ENCODE measurements at places on chromosomes 1 and 21.

DNA sequence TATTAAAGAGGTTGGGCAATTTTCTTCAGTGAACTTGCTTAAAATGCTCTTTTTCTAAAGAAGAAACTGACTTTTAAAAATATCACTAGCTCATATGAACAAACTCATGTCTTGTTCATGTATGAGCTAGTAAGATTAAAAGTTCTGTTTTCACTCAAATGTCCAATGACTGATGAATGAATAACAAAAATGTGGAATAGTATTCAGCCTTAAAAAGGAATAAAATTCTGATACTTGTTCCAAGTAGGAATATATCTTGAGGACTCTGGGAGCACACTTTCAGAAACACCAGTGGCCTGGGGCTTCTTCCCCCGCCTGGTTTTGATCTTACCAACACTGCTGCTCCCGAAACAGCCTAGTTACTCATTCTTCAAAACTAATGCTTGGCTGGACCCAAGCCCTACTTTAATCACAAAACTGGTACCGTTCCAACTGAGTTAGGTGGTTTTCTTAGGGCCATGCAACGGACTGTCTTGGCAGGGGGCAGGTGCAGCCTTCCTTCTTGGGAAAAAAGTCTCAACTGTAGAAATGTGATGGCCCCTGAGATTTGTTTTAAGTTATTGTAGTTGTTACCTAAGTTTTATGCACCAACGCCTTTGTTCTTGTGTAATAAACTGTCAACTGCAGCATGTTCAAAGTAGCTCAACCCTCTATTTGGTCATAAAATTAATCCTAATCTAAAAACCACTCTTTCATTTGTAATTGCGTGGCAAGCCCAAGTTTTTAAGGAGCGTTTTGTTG is 116.0 kb downstream of the ETS2 start:
- no peak for ATAC-seq

- ATAC-seq, result peak; percentile 67
These were observed 626 bp upstream of the HLCS start for GRCh38 chr21:36966821-36967768.

DNA sequence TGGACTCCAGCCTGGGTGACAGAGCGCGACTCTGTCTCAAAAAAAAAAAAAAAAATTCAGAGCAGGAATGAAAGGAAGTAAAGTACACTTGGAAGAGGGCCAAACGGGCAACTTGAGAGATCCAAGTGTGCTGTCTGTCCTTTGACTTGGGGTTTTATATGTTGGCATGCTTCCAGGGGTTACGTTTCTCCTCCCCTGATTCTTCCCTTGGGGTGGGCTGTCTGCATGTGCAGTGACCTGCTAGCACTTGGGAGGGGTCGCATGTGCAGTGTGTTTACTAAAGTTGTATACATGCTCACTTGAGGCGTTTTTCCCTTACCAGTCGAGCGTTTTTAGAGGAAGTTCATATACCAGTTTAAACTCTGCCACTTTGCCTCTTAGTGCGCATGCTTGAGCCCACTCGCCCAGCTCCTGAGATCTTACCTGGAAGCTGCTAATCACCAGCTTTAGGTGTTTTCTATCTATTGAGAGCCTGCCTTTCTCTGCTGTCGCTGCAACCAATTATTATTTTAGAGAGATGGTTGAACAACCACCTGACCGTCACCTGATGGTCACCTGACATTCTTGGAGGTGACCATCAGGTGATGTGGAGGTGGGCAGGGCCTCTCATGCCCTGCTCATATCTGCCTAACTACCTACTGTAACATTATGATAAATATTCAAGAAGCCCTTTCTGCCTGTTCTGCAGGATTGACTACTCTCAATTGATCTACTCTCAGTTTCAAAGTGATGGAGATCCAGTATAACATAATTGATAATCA is 140.1 kb downstream of the MACF1 start:
- ATAC-seq, result no peak

GRCh38 chr21:32316361-32317215 is 17.9 kb downstream of the MRAP start:
- ATAC-seq, result no peak

- no peak for ATAC-seq
These were observed 95.9 kb downstream of the DISP1 start for GRCh38 chr1:222910699-222911098.

DNA sequence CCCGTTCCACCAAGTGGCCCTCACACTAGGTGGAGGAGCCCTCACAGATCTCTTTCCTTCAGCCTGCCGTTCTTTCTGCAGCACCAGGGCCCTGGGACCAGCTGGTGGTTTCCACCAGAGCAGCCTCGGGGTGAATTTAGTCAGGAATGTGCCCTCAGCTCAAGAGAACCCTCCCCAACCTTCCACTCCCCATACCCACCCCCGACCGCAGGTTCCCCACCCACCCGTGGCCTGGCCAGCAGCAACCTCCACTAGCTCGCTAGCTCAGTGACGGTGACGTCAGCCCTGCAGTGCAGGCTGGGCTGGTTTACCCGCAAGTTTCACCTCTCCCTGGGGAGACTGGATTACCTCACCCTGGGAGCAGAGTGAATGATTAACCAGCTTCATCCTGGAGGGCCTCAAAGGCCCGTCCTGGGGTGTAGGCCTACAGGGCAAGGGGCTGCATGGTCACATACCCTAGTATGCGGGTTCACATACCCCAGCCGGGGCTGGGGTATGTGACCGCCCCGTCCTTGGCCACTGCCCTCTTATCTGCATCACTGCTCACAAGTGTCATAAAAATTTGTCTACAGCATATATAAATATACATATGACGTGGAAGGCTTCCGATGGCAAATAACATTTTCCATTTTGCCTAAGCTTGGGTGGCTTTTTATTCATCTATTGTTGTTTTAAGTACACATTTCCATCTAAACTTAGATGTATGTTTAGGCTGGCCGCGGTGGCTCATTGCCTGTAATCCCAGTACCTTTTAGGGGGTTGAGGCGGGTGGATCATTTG is 24.5 kb downstream of the ELF3 start:
- peak; percentile 49 for ATAC-seq

DNA sequence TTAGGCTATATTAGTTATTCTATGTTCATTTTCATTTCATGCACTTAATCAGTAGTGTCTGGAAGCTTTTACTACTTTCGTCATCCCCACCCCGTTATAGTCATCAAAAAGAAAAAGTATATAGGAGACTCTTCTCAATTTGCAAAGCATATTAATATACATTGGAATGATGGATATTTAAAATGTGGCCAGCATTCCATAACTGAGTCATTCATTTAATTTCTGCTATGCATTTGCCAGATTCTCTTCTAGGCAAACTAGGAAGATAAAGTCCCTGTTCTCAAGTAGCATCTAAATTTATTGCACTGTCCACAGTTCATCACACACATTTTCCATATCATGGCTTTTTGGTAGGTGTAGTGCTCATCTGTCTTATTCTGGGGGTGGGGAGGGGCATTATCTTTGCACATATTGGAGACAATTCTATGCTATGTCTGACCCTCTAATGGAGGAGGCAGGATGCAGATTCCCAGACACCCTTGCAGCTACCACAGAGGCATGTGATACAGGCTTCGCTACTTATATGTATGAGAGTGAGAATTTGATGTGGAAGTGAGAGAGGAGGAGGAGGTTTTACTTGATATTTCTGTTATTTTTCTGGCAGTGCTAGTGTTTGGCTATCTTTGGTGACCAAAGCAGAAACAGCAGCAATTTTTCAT is 125.8 kb downstream of the CTH start:
- ATAC-seq, result no peak

- no peak for ATAC-seq
These were observed 25.1 kb upstream of the PDC start for GRCh38 chr1:186486061-186486460.

GRCh38 chr1:57474137-57474750 is 50.4 kb upstream of the DAB1 start:
- ATAC-seq, result no peak

- ATAC-seq, result no peak
These were observed 28.0 kb upstream of the LRRN2 start for GRCh38 chr1:204713541-204713940.

- ATAC-seq, result peak; percentile 55
These were observed 42.2 kb downstream of the GIPC2 start for GRCh38 chr1:78088015-78088414.

- ATAC-seq, result no peak
These were observed 131.2 kb downstream of the RHOU start for GRCh38 chr1:228866468-228866867.

GRCh38 chr1:154533952-154534844 is 24.3 kb downstream of the UBE2Q1 start:
- no peak for ATAC-seq

DNA sequence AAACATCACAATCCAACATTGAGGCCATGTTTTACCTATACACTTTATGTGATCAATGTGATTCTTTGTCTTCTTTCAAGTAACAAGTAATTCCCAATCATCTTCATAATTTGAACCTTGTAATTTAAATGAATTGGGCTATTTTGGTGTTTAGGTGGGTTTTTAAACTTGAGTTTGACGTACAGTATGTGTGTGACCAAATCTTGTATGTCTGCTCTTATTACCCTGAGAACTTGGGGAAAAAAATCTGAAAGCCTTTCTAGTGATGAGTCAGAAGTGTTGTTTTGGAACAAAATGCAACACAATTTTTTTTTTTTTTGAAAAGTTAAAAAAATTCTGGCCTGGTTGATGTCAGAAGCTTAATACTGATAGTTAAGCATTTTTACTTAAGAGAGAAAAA is 68.5 kb downstream of the HHAT start:
- no peak for ATAC-seq

DNA sequence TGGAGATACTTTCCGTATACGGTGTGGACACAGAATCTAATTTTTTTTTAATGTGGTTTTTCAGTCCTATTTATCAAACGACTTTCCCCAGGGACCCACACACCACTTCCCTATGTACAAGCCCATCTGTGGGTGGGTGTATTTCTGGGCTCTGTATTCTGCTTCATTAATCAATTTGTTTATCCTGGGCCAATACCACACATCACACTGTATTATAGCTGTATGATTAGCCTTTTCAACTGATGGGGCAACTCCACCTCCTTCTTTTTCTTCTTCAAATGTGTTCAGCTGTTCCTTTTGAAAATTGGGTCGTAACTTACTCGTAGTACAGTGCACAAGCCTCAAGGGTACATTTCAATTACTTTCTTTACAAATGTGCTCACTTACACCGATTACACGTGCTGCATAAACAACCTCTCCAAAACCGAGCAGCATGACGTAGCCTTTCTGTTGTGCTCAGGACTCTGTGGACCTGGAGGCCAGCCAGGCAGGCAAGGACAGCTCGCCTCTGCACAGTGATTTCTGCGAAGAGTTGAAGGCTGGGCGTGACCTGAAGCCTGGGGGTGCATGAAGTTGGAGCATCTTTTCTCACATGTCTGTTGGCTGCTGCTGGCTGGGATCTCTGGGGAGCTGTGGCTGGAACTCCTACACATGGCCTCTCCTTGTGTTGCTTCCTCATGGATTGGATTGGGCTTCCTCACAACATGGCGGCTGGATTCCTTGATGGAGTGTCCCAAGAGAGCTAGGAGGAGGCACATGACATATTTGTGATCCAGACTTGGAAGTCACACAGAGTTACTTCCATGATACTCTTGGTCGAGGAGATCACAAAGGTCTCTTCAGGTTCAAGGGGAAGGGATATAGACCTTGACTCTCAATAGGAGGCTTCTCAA is 126.5 kb downstream of the CRYAA start:
- ATAC-seq, result no peak

GRCh38 chr1:56435434-56436262 is 143.7 kb downstream of the PLPP3 start:
- ATAC-seq, result no peak

- no peak for ATAC-seq
These were observed 472.2 kb upstream of the RUNX1 start for GRCh38 chr21:35521293-35521692.

DNA sequence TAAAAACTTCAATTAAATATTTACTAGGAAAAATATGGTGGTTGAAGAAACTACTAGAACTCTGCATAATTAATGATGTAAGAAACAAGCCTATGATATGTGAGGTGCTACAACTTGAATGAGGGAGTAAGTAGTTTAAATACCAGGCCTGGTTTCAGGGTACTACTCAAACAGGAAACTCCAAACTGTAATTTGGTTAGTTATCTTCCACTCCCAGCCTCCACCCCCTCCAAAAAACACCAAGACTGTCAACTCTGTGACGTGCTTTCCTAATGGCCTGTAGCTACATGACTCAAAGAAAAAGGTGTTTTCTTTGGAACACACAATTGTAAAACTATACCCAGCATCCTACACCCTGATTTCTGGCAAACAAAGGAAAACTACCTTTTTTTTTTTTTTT is 55.9 kb upstream of the RCC1 start:
- ATAC-seq, result peak; percentile 12

DNA sequence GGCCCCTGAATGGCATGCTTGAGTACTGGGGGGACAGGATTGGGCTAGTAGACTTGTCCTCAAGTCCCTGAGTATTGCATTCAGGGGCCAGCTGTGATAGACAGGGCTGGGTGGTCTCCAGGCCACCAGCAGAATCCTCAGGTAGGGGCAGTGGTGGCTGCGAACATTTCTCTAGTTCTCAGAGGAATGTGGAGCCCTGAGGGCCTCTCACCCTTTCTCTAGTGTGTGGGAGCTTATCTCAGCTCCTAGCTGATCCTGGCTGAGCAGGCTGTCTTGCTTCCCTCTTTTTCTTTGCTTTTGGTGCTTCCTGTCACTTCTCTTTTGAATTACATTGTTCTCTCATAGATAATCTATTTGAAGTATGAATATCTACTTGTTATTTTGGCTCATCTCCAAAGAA is 30.0 kb upstream of the PM20D1 start:
- no peak for ATAC-seq

GRCh38 chr1:38046333-38046883 is at the start of gene POU3F1:
POU3F1 (minus strand) TSS chr1:38046793; CDS start chr1:38046743, 50 bp downstream.
- peak; percentile 11 for ATAC-seq
